ENCODE measurements at places on chromosomes 11 and 22.
A peak's percentile ranks its signal among the peaks of the same experiment; 100 is the strongest.

GRCh38 chr11:82680252-82680651 lies 53.4 kb downstream of the FAM181B start:
- DNase-seq = no peak

DNA sequence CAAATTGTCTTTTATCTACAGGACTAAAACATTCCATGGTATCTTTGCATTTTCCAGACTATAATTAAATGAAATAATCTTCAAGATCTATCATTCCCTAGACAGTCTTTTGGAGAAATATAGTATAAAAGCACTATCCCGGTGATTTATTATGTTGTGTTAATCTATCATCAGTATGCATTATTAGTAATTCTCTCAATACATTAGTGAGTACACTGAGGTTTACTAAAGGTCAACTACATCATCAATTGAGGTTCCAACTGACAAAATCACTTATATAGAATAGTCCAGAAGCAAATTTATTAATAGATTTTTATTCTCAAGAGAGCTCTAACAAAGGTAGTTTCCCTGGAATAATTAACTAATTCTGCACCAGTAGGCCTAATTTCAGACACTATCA lies 169.6 kb downstream of the KCNA4 start:
- DNase-seq = no peak

DNA sequence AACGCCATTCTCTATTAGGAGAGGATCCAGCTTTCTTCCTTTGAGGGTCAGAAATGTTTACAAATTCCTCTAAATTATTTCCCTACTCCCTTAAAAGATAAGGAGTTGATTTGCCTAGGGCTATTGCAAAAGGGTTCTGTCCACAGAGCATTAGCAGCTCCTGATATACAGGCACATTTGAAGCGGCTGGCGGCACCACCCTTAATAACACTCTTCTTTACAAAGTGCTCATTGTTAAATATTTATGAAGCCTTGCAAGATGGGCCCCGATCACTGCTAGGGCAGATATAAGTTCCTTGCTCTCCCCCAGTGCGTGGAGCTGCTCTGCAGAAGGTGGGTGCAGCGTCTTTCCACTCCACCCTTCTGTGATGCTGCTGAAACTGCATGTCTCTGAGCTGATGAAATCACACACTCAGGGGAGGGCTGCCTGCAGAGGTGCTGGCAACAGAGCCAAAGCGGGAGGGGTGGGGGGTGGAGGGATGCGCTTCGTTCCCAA lies 116.7 kb upstream of the NTM start:
- DNase-seq = no peak

GRCh38 chr11:113188371-113188834 lies 126.0 kb upstream of the TTC12 start:
- no peak for DNase-seq

DNA sequence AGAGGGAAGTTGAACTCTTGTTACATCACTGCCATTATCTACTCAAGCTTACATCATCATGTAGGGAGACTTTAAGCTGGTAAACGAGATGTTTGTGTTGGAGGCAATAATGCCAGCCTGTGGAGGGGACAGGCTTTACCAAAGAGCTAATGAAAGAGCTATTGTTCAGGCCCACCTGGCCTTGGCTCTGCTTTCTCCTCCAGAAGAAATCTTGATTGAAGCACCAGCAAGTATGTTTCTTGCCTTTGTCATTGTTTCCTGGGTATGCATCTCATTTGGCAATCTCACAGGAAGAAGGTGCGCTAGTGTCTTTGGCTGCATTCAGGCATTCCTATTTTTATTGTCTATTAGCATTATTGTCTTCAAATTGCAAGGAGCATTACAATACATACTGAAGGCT lies 16.7 kb upstream of the CARD18 start:
- no peak for DNase-seq

- peak; percentile 76 for DNase-seq
These were observed 931 bp downstream of the CADM1 start for GRCh38 chr11:115503083-115503885.

DNA sequence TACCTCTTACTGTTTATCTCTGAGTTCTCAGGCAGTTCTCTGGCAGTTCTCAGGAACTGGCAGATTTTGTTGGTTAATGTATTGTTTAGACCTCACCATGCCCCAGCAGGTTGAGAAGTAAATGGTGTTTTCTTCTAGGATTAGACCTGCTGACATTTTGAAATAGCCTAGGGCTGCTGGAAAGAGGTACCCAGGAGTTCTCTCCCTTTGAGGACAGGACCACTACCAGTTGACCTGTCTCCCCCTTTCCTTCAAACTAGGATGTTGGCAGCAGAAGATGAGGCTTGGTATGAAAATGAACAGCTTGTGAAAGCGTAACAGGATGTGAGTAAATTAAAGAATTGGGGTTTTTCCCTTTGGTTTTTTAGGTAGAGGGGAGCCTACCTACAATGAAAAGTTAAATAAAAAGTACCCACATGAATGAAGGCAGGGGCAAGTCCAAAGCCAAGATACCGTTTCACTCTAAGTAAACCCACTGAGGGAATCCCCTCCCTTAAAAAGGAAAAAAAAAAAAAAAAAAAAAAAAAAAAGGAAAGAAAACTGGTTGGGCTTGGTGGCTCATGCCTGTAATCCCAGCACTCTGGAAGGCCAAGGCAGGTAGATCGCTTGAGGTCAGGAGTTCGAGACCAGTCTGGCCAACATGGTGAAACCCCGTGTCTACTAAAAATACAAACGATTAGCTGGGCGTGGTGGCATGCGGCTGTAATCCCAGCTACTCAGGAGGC lies 96.2 kb downstream of the PDHX start:
- DNase-seq = no peak

GRCh38 chr11:116379185-116379828 lies 393.5 kb downstream of the BUD13 start:
- no peak for DNase-seq

GRCh38 chr11:64765851-64766665 lies 6.3 kb upstream of the PYGM start:
- no peak for DNase-seq

- DNase-seq = no peak
These were observed 118.6 kb downstream of the HIPK3 start for GRCh38 chr11:33375688-33376311.

GRCh38 chr11:34809191-34810106 lies 106.7 kb downstream of the APIP start:
- DNase-seq = no peak

- peak; percentile 10 for DNase-seq
These were observed 10.7 kb downstream of the CBX6 start for GRCh38 chr22:38861170-38861876.

- DNase-seq = peak; percentile 46
These were observed 3.3 kb upstream of the EPS8L2 start for GRCh38 chr11:702462-703461.

DNA sequence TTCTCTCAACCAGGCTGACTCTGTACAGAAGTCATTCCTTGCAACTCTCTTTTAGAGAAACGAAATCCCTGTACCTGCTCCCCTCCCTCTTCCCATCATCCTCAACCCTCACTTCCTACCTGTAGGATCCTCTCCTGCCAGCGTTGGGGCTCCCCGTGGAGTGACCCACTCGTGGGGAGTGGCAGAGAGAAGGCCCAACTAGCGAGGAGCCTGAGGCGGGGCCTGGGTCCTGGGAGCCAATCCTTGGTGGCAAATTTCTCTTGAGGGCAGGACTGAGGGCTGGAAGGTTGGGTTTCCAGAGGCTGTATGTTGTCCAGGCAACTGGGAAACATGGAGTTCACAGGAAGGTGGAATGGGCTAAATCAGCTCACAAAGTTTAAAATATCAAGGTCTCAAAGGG lies 10.4 kb downstream of the NHERF4 start:
- peak; percentile 29 for DNase-seq

DNA sequence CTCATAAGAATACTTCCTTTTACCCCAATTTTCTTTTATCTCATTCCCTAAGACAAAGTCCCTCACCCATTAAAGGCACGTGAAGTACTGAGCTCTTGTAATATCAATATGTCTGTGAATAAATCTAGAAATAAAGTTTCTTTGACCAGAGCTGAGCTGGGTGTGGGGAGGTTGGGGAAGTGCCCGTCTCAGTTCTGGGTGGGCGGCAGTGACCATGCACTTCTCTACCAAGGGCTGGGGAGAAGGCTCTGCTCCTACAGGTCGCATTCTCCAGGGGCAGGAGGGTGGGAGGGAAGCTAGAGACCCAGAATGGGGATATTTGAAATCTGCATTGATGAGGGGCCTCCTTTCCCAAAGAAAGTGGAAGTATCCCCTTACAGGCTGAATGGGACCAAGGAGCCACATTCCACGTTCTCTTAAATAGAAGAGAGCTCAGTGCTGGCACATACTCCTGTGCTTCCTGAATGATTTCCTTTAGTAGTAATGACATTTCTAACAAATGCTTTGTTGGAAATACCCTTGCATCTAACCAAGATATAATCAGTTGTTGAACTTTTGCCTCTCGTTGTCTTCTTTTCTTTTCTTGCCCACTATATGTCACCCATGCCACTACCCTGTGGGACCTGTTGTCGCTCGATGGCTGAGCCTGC lies 16.1 kb downstream of the RBX1 start:
- no peak for DNase-seq

DNA sequence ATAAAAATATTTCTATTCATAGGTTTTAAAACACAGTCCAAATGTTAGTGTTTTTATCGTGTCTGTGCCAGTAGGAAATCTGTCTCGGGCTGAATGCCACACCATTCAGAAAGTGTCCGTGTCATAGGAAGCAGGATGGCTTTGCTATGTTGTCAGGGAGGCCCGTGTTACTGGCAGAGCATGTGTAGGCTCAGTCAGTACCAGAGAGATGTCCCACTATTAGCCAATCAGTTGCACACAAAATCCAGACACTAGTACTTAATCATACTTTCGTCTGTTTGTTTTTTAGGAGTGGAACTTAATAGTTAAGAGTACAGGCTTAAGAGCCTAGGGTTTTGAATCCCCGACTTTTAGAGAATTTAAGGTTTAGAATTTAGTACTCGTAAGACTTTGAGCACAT lies 30.2 kb upstream of the SYN3 start:
- DNase-seq = no peak

DNA sequence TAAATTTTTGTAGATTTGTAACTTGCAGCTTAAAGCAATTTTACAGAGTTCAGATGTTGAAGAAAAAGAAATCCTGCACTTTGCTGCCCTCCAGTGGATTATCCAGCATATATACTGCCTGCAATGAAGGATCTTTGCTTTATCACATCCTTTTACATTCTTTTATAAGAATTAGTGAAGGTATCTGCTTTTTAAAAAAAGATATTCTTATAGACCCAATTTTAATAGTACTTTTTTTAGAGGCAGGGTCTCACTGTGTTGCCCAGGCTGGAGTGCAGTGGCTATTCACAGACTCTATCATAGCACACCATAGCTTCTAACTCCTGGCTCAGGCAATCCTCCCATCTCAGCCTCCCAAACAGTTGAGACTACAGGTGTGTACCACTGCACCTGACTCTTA lies 60.7 kb downstream of the TTC17 start:
- DNase-seq = peak; percentile 48

DNA sequence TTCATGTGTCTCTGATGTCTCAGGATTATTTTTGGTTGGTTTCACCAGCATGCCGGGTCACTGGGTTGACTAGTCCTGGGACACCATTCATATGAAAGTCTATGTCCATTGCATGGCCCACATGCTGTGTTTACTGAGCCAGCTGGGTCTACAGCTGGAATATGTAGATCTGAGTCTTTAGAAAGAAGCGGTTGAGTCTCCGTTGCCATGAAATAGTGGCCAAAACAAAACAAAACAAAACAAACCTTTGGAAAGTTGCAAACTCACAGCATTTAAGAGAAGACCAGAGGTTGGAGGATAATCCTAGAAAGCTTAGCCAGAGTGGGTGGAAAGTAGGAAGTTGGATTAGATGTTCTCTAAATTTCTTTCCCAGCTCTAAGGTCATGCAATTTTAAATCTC lies 191.8 kb upstream of the NTM start:
- no peak for DNase-seq

DNA sequence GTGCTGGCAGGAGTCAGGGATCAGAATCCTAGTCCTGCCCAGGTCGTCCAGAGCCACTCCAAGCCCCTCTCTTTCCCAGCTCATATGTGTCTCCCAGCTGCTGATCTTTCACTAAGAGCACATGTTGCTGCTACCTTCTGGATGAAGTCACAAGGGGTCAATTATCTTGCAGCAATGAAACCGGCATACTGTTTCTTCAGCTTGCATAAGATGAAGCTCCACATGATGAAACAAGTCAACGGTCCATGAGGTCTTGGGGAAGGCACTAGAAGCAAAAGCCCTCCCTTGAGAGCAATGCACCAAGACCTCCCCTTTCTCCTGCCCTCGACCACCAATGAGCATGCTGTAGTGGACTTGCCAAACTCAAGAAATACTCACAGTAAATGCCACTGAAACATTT lies 148.9 kb downstream of the TENM4 start:
- no peak for DNase-seq

- no peak for DNase-seq
These were observed 531.7 kb downstream of the TBC1D22A start for GRCh38 chr22:47294222-47294532.

DNA sequence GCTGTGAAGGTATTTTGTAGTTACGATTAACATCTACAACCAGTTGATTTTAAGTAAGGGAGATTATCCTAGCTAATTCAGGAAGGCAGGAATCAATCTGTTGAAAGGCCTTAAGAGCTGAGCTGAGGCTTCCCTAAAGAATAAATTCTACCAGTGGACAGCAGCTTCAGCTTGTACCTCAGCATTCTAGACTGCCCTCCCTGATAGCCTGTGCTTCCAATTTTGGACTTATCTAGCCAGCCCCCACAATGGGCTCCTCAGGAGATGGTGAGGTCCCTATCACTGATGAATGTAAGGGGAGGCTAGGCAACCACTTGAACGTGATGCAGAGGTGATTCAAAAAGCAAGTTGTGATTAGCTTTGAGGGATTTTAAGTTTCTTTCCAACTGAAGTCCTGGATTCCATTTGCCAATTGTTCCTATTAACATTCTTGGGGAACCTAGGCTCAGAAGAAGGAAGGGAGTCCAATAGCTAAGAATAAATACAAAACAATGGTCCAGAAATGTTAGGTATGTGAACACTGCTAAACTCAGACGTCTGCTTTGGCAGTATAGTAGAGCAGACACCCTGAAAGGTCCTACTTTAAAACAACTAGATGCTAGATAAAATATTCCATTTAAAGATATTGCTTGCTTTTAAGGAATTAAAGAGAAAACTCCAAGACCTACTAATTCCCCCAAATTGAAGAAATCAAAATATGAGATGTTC lies 404.3 kb upstream of the TENM4 start:
- no peak for DNase-seq

DNA sequence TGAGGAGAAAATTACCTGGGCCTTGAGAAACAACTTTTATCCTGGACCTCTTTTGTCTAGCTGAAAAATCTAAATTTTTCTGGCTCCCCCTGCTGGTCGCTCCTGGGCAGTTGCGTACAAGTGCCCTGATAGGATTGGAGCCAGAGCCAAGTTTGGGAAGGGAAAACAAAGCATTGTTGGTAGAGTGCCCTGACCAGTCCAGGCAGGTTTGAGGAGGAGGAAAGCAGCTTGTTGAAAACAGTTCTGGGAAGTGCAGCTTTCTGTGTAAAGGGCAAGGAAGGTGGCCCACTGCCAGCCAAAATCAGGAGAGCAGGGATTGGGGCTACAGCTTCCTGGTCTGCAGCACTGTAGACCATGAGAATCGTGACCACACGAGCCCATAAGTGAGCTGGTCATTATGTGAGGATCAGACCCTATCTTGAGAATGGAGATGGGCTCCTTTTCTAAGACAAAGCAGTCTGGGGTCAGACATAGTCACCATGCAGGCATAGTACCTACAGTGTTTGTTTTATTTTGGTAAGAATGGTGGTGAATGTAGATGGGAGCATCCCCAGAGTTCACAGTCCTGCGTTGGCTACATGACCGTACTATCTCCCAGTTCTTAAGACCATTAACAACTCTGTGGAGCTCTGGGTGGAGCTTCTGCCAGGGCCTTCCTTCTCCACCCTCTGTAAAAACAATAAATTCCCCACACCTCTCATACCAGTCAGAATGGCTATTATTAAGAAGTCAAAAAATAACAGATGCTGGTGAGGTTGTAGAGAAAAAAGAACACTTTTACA lies 21.3 kb upstream of the PIK3IP1 start:
- peak; percentile 84 for DNase-seq

Measured in cerebellar cortex (tissue), 1 donor.